ENCODE measurements at places on chromosomes 12 and 14. TPM values are rescaled to one million over a fixed set of nuclear protein-coding genes. Genes with fewer than 3 reads are reported as not detected.

DNA sequence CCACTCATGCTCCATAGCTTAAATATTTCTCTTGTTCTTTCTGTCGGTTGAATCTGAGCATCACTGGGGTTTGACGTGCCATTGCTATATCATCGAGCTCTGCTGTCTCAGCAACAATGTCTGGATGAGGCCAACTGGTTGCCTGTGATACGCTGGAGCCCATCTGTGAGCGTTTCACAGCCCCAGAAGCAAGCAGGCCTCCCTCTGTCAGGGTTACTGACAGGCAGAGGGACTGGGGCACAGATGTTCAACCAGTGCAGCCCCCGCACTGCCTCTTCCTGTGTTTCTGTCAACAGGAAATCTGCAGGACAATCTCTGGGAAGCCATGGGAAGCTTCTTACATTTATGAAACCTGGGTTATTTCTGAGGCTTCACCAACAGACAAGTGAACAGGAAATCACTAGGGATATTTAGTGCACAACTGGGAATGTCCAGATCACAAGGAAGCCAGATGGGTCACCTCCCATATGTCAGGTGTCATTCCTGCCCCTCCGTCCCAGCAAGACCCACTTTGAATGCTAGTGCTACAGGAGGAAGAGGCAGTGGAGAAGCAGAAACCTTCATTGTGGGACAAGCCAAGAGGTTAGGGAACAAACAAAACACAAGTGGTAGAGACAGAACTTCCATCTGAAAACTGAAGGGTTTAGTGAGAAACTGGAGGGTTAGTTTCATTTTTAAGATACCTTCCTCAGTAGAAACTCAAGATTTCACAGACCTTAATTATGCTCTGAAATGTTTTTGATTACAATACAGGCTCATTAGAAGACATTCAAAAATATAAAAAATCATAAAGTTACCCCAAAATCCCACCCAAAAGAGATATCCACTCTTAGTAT, 24.1 kb downstream of the DMAC2L start:
- H3K27me3 ChIP-seq, result no peaks in the 10 kb centered on the region
- H3K36me3 ChIP-seq, result peaks cover 4% of the 10 kb centered on the region
- peak overlapping the region; percentile 73 for H3K27ac ChIP-seq
- no peak for DNase-seq
- H3K4me3 ChIP-seq, result no peak overlapping the region

- no peaks in the 10 kb centered on the region for H3K27me3 ChIP-seq
- DNase-seq, result no peak
- H3K4me3 ChIP-seq, result no peak overlapping the region
- H3K4me1 ChIP-seq, result no peaks in the 10 kb centered on the region
- no peaks in the 10 kb centered on the region for H3K36me3 ChIP-seq
- H3K27ac ChIP-seq, result no peak overlapping the region
These were observed 181.9 kb downstream of the BCAT1 start for GRCh38 chr12:24767016-24767415.

FAIM2 gene
- total RNA-seq, result 0.39 TPM

PELI2 gene
- total RNA-seq, result 17.6 TPM

KRT71 gene
- not detected for total RNA-seq

- H3K27ac ChIP-seq, result no peak overlapping the region
- DNase-seq, result peak; percentile 89
- H3K36me3 ChIP-seq, result peaks cover 3% of the 10 kb centered on the region
- peaks cover 24% of the 10 kb centered on the region for H3K27me3 ChIP-seq
- H3K4me3 ChIP-seq, result peak overlapping the region; percentile 50
- H3K4me1 ChIP-seq, result peaks cover 28% of the 10 kb centered on the region
These were observed 4.2 kb downstream of the ARHGAP9 start for GRCh38 chr12:57475271-57476161.

GRCh38 chr12:124768452-124769162, 95.1 kb downstream of the SCARB1 start:
- no peaks in the 10 kb centered on the region for H3K27me3 ChIP-seq
- H3K27ac ChIP-seq, result no peak overlapping the region
- H3K4me3 ChIP-seq, result no peak overlapping the region
- no peak for DNase-seq
- no peaks in the 10 kb centered on the region for H3K36me3 ChIP-seq

KIF5A gene
- 0.06 TPM for total RNA-seq

MYO1H gene
- not detected for total RNA-seq

PPM1H gene
- total RNA-seq, result 8.6 TPM

DNA sequence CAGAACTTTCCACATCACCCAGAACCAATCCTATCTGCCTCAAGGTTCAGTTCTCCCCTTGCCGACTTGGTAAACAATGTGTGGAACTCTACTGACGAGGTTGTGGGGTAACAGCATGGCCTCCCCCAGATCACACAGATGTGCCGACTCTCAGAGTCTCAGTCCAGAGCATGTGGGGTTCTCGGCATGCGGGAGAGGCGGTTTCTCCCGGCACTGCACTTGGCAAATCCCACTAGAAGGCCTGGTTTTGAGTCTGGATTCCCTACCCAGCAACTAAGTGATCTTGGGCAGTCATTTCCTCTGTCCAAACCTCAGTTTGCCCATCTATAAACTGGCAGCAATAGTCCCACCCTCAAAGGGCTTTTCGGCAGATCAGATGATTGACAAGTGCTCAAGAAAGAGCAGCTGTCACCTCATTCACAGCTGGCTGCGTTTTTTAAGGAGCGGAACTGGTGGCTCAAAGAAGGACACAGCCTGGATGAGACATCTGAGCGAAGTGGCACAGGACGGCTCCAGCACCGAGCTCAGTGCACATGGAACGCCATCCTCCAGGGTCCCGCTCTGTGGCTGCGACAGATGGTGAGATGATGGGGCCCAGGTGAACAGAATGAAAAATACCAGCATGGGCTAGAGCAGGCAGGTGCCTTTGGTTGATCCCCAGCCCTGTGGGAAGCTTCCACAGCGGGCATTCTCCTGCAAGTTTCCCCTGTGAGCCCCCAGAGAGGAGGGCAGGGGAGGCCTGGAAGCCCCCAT, 7.3 kb downstream of the TESC start:
- H3K4me3 ChIP-seq, result no peak overlapping the region
- H3K4me1 ChIP-seq, result no peaks in the 10 kb centered on the region
- no peak overlapping the region for H3K27ac ChIP-seq
- no peaks in the 10 kb centered on the region for H3K27me3 ChIP-seq

DNA sequence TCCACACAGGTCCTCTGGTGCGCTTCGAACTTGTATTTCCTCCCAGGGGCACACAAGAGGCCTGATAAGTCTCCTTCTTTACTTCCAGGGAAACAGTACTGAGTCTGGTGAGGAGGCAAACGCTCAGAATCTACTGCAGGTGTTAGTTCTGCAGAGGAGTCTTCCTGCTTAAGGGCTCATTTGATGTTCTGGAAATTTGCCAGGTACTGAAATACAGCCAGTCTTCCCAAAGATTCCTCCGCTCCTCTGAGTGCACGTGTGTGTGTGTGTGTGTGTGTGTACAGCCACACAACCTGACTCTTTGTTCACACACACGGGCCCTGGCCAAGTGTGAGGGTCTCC, 92.0 kb downstream of the FBXL14 start:
- H3K36me3 ChIP-seq, result no peaks in the 10 kb centered on the region
- no peak overlapping the region for H3K4me3 ChIP-seq
- no peak for DNase-seq

- no peak overlapping the region for H3K4me3 ChIP-seq
- H3K27ac ChIP-seq, result no peak overlapping the region
- peaks cover 7% of the 10 kb centered on the region for H3K4me1 ChIP-seq
- no peak for DNase-seq
These were observed 155.1 kb upstream of the BTG1 start for GRCh38 chr12:92300777-92301176.

DNA sequence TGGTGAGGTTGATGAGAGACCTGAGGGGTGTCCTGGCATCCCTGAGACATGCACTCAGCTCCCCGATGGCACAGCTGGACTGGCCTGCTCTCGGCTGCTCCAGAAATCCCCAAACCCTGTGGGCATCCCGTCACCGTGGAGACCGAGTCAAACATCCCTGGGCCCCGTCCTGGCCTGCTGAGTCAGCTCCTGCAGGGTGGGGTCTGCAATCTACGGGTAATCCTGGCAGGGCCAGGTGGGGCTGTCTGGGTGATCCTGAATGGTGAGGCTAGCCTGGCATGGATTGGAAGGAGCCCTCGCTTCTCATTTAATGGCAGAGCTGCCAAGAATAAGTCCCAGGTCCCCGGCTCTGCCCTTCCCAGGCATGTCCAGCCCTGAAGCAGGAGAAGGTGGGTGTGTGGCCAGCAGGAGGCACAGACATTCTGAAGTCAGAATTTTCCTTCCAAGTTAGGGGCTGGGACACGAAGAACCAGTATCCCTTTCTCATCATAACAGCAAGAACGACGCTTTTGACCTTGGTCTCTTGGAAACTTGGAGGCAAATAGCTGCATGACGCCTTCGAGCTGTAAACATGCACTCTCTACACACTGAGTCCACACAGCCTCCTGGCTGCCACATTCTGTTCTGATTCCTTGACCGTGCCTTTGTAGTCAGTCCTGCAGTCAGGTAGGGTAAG, 17.7 kb upstream of the SERPINA4 start:
- no peak overlapping the region for H3K27ac ChIP-seq
- no peak for DNase-seq
- H3K4me3 ChIP-seq, result no peak overlapping the region
- H3K36me3 ChIP-seq, result no peaks in the 10 kb centered on the region

DNA sequence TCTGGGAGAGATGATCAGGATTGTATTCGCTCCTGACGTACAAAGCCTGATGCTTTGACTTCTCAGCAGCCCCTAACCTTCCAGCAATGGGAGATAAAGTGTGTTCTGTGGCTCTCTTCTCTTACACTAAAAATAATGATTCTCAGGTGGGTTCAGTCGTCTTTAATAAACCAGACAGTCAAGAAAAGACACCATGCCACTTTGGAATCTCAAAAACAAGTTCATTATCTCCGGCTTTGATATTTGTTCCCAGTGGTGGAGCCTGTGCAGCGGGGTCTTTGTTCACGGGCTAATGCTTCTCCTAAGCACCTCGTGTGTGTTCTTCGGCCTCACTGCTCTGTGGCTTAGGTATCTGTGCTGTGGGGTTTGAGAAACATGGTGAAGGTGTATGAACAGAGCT, 1.6 kb downstream of the ACVR1B start:
- peak overlapping the region; percentile 93 for H3K27ac ChIP-seq
- peak overlapping the region; percentile 68 for H3K4me3 ChIP-seq
- H3K27me3 ChIP-seq, result no peaks in the 10 kb centered on the region

- no peaks in the 10 kb centered on the region for H3K27me3 ChIP-seq
- no peaks in the 10 kb centered on the region for H3K4me1 ChIP-seq
- H3K27ac ChIP-seq, result no peak overlapping the region
- H3K36me3 ChIP-seq, result no peaks in the 10 kb centered on the region
These were observed 16.7 kb upstream of the TTC9 start for GRCh38 chr14:70624972-70625371.

DNA sequence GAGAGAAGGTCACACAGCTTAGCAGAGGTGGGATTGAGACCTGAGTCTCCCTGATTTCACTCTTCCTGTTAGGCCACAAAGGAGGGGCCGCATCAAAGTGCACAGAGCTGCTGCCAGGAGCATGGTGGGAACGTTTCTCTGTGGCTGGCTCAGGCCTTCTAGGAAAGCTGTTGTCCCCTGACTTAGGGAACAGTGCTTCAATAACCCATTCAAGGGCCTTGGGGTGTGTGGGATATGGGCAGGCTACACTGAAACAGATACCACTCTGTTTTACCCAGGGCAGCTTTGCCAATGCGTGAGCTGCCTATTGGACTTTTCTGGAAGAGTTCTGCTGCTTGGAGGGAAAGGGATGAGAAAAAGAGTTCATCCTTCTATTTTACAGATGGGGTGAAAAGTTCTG, 110.0 kb downstream of the ADCK1 start:
- H3K4me3 ChIP-seq, result no peak overlapping the region
- no peak overlapping the region for H3K27ac ChIP-seq

DNA sequence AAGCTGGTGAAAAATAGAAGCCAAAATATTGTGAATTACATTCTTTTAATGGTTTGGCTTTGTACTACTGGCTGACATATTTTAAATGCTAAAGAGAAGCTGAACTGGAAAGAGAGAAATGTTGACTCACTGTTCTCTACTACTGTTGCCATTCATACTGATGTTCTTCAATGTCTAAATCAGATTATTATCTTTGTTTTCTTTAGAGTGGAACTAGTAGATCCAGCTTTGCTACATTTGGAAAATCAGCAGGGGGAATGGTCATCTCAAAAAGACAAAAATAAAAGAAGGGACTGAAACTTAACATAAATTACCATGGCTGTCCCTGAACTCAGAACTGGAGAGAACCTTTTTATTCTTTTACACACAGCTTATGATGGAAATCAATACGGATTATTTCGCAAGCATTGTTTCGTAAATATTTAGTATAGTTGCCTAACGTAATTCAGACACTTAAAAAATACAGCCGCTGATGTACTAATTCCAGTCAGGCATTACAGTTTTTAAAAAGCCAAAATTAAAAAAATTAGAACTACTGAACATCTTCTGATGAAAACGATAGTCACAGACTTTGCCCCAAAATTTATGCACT, 76.3 kb upstream of the OTX2 start:
- no peak overlapping the region for H3K27ac ChIP-seq
- no peaks in the 10 kb centered on the region for H3K27me3 ChIP-seq
- no peaks in the 10 kb centered on the region for H3K36me3 ChIP-seq
- no peak overlapping the region for H3K4me3 ChIP-seq
- no peak for DNase-seq
- no peaks in the 10 kb centered on the region for H3K4me1 ChIP-seq

- no peak overlapping the region for H3K27ac ChIP-seq
- no peak overlapping the region for H3K4me3 ChIP-seq
- no peak for DNase-seq
These were observed 94.4 kb downstream of the CRACR2A start for GRCh38 chr12:3658327-3659163.

All from upper lobe of left lung (tissue), 6 donors.